Activated CD8-positive, alpha-beta memory T cell treated with anti-CD3 and anti-CD28 coated beads for 1 hour (primary cell): ENCODE measurements at places on chromosomes 3 and 15.

GRCh38 chr3:193743702-193744047 lies 150.7 kb downstream of the OPA1 start:
- DNase-seq, result no peak

DNA sequence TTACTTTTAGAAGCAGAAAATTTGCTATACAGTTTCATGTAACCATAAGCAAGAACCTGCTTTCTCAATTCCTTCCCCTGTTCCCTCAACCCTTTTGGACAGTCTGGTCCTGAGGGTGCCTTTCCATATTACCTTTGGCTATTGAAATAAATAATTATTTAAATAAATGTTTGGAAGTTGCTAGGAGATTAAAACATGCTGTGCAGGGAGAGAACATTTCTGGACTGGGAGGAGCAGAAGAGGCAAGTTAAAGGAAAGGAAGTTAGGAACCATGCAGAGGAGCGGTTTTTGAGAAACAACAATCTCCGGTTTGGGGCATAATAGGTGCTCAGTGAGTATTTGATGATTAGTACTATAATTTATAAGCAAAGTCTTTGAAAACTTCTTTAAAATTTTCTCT lies 41.8 kb downstream of the ZNF609 start:
- no peak for DNase-seq

DNA sequence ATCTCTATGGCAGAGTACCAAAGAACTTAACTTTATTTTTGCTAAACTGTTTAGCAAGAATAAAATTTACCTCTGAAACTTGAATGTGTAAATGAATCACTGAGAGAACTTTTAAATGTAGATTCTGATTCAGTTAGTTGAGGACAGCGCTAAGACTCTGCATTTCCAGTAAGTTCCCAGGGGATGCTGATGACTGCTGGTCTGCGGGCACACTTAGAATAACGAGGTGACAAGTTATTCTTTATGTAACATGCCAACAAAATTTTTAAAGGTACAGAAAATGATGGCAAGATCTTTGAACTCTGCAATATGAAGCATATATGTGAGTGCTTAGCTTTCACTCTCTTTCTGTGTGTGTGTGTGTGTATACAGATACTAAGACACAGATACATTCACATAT lies 56.4 kb downstream of the TGFBR2 start:
- no peak for DNase-seq

DNA sequence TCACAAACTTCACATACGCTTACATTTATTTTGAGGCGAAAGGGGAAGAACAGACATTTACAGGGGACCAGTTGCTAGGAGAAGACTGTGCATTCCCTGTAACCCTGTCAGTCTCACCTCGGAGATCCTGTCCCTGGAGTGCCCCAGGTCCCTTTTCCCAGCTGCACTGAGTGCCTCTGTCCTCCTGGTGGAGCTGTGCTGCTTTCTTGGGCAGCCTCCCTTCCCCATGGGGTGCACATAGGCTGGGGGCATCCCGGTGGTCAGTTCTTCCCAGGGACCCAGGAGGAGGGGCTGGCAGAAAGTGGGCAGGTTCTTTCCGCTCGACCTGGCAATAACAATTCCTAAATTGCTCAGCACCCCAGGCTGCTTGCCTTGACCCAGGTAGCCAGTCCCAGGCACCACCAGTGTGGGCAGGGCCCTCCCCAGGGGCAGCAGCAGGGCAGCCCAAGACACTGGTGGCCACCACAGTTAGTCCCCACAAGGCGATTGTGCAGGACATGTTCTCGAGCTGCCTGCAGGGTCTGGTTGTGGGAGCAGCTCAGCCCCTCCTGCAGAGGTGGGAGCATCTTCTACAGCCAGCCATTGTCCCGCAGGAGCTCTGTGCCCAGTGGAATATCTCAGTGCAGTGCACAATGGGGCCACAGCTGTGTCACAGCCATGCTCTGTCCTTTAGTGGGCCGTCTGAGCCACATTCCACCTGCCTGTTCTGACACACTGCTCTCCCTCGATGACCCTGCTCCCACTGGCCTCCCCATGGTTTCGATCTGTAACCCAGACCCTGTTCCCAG lies 36.3 kb downstream of the APBA2 start:
- no peak for DNase-seq

DNA sequence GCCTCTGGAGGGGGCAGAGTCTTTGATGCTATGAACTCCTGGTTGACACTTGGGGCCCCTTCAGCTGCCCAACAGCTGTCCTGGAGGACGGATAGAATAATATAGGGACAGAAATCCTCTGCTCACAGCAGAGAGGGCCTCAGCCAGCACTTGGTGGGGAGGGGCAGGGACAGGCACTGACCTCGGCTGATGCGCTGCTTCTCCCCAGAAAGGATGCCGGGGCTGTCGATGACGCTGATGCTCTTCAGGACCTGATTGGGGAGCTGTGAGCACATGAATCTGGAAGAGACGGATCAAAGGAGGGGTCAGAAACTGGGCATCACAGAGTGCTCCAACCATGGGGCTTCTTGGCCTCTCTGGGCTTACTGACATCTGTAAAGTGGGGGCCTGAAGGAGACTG lies 29.5 kb downstream of the EHD4 start:
- DNase-seq, result no peak

- DNase-seq, result no peak
These were observed 11.1 kb upstream of the MUC20 start for GRCh38 chr3:195709676-195710085.

GRCh38 chr3:58591517-58592510 lies 14.6 kb upstream of the FAM107A start:
- no peak for DNase-seq

DNA sequence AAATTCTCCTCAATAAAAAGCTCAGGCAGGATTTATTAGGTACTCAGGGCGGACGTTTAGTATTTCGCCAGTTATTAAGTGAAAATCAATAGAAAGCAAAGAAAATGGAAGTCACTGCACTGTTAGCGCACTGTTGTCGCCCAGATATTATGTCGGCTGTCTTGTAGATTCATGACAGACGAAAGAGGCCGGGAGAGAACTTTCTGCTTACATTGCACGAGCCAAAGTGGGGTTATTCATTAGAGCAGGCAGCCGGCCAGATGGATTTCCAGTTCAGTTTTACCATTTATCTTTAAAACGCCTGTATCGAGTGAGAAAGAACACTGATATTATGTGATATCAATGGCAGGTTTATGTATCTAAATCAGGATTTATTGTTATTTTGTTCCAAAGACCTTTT lies 866.0 kb upstream of the NR2F2 start:
- no peak for DNase-seq

DNA sequence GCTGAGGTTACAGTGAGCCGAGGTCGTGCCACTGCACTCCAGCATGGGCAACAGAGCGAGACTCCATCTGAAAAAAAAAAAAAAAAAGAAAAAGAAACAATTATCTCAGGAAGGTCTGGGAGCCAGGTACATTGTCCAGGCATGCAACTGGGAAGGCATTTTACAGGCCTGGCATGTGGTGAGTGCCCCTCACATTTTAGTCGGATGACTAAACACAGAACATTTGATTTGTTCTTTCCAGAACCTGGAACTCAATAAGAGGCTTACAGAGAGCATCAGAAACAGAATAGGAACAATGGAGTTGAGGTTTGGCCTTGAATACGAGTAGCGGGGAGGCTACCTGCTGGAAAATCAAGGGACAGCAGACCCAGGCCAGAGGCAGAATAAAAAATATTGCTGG lies 33.7 kb upstream of the IGF1R start:
- DNase-seq, result no peak

DNA sequence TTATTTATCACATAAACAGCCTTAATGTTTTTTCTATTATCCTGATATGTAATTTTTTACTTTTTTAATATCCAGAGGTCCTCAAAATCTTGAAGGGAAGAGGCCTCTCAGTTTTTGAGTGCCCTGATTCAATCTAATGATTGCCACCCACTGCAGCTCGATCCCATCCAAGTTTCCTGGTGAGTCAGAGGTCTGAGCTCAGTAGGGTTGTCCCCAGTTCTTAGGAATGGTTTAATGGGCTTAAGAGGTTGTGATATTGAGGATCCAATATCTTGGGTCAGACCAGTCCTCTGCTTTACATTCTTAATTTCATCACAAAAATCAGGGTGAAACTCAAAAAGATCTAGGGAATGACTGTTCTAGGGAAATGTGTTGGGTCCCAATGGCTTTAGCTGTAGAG lies 238.5 kb downstream of the NSUN3 start:
- no peak for DNase-seq

- no peak for DNase-seq
These were observed at the start of gene SCG3 for GRCh38 chr15:51681303-51681963. TSS of gene SCG3 (plus strand) at chr15:51681503. CDS start at chr15:51681756, 253 bp downstream.

GRCh38 chr3:99645277-99646106 lies 7.1 kb downstream of the COL8A1 start:
- no peak for DNase-seq

DNA sequence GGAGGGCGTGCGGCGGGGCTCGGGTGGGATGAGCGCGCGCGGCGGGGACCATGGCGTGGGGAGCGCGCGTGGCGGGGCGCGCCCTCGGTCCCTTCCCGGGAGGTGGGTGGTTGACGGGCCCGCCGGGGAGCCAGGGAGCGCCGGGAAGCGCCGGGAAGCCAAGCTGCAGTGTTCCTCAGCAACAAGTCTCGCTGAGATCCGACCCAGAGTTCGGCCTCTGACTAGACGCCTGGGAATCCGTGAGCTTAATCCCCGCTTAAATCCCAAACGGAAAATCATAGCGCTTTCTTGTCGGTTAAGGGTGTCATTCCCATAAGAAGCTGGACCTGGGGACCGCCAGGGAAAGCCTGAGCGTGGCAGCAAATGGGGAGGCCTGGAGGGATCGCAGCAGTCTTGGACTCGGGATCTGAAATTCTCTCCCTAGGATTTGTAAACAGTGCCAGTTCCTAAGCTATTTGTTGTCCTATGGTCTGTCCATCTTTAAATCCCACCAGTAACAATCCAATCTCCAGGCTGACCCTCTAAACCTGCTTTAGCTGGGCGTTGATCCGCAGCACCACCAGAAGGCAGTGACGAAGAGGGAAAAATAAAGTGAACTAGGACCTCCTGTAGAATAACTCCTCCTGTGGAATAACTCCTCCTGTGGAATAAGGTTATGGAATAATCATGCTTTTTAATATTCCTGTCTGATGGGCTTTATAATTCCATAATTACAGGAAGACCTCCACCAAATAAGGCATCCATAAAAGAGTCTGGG lies 570 bp upstream of the NEDD4 start:
- DNase-seq, result no peak

- DNase-seq, result no peak
These were observed 271.7 kb downstream of the UACA start for GRCh38 chr15:70491641-70492040.

DNA sequence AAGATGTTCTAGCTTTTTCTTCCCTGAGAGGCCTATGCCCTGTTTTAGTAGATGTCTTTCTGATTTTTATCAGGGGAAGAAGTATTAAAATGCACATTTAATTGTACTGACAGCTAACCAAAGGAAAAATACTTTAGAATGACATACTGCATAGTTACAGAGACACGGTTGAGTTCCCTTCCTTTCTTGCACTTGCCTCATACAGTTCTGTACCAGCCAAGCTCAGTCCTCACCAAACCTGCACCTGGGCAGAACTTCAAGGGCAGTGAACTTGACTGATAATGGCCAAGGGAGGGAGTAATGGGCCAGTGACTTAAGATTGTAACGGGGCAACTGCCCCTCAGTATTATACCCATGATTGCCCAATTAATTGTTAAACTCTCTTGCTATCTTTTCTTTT lies 34.1 kb upstream of the RASGRP1 start:
- no peak for DNase-seq

GRCh38 chr3:188303286-188303799 lies 149.4 kb downstream of the LPP start:
- DNase-seq, result no peak
